ENCODE measurements at places on chromosomes 5 and 9.

DNA sequence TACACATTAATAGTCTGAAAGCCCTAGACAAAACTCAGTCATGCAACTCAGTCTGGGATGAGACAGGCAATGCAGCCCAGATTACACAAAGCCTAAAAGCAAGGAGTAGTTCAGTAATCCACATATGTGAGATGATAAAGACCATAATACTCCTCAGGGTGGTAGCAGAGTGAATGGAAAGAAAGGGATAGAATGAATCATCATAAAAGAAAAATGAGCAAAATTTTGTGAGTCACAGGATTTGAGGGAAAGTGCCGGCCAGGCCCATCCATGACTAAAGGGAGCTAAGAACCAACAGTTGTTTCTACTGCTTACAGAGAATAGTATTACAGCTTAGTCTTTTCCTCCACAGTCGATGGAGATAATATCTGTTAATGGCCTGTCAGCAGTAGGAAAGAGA is 90.0 kb upstream of the POU5F2 start:
- no peak for DNase-seq

DNA sequence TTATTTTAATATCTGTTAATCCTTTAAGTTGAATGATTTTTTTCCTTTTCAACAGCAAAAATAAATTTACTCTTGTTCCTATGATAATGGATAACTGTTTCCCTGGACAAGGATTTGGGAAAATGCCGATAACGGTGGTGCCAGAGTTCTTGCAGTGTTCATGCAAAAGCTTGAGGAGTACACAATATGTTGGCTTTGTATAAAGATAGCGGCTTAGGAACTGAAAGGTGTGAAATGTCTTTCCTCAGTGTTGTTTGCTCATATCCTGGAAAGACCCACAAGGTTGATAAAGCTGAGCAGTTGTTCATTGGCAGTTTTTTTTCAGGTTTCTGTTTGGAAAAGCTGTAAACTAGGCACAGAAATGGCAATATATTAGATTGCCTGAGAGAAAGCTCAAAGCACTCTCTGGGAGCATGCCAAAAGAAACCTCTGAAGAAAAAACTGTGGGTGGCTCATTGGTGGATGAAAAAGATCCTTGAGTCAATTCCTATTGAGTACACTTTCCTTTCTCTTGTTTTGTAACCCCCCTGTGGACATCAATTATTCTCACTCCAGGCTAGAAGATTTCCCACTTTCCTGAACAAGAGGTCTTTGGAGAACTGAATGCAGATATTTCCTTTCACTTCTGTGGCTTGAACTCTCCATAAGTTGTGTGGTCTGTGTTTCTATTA is 117.2 kb upstream of the RGMB start:
- no peak for DNase-seq

DNA sequence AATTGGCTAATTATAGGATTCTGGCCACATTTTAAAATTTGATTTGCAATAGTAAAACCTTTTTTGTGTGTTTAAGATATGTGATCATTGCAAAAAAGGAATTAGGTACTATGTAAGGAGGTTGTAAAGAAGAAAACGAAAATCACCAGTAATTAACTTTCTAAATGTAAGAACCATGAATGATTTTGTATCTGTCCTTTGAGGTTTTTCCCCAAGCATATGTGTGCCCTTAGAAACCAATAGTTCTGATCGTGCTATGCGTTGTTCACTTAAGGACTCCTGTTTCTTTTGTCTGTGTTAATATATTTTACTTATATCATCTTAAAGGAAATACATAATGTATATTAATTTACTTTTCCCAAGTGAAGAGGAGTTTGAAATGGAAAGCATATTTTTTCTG is 410.2 kb downstream of the PSAT1 start:
- no peak for DNase-seq

DNA sequence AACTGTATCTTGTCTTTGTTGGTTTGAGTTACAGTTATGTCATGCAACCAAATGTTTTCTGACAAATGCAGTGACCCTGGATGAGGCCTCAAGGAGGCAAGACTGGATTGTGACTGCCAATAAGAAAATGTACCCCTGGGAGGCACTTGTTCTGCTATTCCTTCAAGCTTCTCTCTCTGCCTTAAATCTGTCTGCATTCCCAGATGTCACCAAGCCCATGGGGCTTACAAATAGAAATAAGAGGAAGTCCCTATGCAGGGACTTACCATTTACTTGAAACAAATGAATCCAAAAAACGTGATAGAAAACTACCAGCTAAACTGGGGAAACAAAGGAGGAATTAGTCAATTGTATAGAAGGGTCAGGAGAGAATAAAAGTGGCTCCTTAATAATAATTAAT is 8.2 kb upstream of the PARP8 start:
- no peak for DNase-seq

- DNase-seq, result no peak
These were observed 264.2 kb upstream of the DAPK1 start for GRCh38 chr9:87233431-87233830.

DNA sequence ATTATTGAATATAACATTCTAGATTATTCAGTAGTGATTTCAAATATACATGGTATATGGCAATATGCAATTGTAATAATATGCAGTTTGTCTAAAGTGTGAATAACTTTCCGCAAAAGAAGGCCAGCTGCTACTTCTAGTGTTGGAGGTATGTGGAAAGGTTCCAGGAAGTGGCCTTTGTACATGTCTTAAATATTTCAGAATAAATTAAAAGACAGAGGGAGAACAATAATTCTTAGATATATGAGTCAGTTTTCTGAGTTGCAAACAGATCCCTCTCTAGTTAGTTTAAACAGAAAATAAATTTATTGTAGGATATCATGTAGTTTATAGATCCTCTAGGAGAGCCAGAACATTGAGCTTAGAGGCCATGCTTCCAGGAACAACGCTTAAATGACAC is 210.8 kb upstream of the ELL2 start:
- DNase-seq, result no peak

DNA sequence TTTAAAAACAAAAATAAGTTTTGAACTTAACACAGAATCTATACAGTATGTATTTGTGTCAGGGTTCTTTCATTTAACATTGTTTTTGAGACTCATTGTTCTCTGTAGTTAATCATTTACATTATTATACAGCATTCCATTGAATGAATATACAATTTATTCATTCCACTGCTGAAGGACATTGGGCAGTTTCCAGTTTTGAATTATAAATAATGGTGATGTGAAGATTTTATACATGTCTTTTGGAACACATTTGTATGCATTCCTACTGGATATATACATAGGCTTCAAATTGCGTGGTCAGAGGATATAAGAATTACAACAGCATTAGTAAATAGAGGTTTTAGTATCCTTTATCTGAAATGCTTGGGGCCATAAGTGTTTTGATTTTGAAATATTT is 72.0 kb downstream of the CEP120 start:
- DNase-seq, result no peak

- no peak for DNase-seq
These were observed at the start of gene CAPSL for GRCh38 chr5:35938568-35939227. TSS of gene CAPSL (minus strand) at chr5:35938622. CDS start at chr5:35921120, 17,502 bp downstream.

- DNase-seq, result no peak
These were observed 481.8 kb upstream of the ARRDC3 start for GRCh38 chr5:91864962-91865361.

DNA sequence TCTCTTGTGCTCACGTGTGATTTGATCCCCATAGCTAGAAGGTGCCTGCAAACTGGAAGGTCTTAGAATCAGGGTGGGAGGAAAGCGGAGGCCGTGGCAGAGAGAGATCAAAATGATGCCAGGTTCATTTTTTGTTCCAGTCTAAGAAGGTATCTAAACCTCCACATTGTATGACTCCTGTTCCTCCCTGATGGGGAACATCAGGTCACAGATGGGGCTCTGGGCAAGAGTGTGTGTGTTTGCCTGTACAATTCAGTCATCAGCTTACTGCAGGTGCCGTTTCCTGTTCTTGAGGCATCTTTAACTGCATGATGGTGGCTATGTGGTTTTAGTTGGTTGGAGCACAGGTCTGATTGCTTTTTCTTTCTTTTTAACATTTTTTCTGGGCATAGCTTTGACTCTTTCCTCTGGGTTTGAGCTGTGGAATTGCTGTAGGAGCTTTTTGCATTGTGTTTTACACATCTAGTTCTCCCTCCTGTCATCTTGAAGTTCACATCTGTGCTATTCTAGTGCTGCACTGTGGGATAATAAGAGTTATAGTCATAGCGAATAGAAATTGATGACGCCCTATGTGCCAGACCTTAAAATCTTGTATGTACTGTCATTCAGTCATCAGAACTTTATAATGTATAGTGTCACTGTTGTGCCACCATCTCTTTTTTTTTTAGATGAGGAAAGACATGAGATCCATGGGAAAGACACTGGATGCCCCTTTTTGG is 30.8 kb downstream of the ARHGAP26 start:
- peak; percentile 30 for DNase-seq

- no peak for DNase-seq
These were observed 157.2 kb downstream of the SV2C start for GRCh38 chr5:76240336-76240735.

DNA sequence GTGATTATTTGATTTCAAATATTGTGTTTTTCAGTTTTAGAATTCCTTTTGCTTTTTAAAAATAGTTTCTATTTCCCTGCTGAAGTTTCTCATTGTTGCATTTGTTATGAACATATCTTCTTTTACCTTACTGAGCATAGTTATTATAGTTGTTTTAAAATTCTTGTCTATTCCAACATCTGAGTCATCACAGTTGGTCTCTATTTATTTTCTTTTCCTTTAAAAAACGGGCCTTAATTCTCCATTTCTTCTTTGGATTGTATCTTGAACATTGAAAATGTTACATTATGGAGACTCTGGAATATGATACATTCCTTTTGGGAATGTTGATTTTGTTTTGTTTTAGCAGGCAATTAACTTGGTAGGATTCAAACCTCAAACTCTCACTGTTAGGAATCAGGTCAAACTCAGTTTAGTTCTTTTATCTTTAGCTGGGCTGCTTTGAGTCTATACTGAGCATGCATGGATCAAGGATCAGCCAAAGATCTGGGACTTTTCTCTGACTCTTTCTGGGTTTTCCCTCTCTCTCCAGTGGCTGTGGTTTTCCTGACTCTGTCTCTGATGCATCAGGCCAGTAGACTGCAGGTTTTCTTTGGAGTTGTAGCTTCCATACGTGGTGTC is 70.3 kb downstream of the TEK start:
- no peak for DNase-seq

Measured in NK-92 treated with Interleukin-12 subunit alpha and Interleukin-12 subunit beta, amount 100 ng/mL, for 24 hours (cell line).